ENCODE measurements at places on chromosomes 16 and 17. TPM values are rescaled to one million over a fixed set of nuclear protein-coding genes. Genes with fewer than 3 reads are reported as not detected.

DNA sequence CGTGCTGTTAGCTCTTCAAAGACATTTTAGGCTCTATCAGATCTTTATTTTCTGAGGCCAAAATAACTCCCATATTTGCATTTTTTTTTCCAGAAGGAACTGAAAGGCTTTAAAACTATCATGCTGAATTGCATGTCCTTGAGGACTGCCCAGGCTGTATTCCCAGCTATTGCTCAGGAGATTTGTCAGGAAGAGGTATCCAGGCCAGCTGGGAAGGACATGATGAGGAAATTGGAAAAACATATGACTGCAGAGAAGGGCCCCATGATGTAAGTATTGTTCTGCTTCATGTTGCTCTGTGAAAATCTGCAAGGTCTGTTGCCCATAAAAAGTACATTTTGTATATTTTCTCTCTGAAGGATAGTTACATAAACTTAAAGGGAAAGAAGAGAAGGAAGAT is 5.7 kb downstream of the CDC6 start:
- DNase-seq, result no peak

- no peak for DNase-seq
Measured at GRCh38 chr17:44333371-44333770, 8.7 kb upstream of the SLC25A39 start.

DNA sequence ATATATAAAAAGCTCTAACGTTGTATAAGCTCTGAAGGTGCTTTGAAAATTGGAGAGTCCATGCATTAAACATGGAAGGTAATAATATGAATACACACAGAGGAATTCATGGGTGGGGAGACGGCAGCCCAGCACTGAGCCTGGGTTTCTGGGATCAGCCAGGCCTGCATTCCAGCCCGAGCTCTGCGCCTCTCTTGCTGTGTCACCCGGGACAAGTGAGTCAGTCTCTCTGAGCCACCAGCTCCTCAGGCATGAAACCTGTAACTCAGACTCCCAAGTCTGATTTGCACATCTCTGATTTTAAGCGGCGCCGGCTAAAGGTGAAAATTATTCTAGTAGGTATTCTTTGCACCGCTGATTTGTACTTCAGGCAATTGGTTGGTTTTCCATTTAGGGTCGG is 238.8 kb downstream of the MRTFB start:
- no peak for DNase-seq

RNF43 gene
- total RNA-seq, result 4.8 TPM

GALK1 gene
- 10.5 TPM for total RNA-seq

All from heart left ventricle (tissue), 16 donors.